Activated naive CD4-positive, alpha-beta T cell treated with anti-CD3 and anti-CD28 coated beads, Interleukin-2, amount 50 U/mL, for 16 hours (primary cell): ENCODE measurements at places on chromosomes 4 and X.

DNA sequence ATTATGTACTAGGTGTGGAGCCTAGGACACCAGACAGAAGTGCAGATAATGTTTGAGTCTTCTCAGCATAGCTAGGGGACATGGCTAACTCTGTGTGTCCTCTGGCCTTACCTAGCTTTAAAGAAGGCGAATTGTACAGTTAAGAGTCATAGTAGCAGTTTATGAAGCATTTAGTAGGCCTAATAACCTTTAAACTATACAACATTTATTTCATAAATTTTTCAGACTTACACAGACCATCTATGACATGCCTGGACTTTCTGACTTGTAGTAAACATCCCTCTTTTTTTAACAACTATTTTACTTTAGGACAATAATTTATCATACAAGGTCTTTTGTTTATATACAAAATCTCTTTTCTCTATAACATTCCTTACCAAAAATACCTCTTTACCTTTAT, 37.4 kb downstream of the ETNPPL start:
- DNase-seq = no peak

DNA sequence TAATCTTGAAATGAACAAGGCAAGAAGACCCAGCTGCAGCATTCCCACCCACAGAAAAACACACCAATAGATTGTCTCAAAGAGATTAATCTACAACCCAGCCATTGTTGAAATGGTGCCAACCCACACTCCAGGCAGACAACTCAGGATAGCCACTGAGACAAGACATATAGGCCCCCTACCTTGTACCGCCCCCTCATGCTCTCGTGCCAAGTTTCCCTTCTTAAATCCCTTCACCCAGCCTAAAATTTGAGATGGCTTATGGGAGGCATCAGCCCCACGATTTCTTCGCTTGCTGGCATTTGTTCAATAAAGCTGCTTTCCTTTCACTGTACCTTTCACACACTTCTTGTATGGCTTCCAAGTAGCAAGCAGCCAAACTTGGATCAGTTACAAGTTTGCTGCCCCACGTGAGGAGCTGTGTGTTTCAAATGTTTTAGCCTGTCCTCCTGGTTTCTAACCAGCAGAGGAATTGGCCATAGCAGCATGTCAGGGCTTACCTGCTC, 1754.1 kb downstream of the C4orf33 start:
- DNase-seq = no peak

- DNase-seq = no peak
Observed at GRCh38 chrX:115363372-115363771, 73.9 kb downstream of the LUZP4 start.

- DNase-seq = no peak
Observed at GRCh38 chr4:79964020-79964399, 109.0 kb downstream of the ANTXR2 start.

GRCh38 chr4:94525993-94526728, 74.4 kb downstream of the PDLIM5 start:
- DNase-seq = no peak

GRCh38 chrX:140389331-140389730, 115.5 kb downstream of the SOX3 start:
- DNase-seq = no peak

DNA sequence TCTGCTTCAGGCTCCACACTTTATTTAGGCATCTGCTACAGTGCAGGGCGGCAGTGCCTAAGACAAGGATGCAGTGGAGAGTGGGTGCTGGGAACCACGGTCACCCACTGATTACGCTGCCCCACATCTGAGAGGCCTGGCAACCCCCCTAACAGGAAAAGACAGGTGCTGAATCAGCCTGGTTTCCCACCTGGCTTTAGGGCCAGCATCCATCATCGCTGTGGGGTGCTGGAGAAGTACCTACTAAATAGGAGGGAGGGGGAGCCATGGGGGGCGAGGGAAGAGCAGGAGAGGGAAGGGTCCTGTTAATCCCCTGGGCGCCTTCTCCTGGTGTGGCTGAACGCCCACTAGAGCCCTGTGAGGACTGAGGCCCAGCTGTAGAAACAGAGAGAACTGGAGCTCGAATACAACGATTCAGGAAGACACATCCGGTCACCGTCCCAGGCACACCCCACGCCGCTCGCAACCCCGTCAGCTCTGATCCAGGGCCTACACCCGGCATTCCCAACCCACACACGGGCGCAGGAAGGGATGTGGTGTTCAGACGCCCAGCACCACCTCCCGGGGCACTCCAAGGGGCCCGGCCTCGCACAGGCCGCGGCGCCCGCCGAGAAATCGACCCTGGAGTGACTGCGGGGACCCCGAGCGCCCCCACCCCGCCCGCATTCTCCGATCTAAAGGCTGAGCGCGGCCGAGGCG, 554 bp downstream of the DCTD start:
- DNase-seq = no peak

DNA sequence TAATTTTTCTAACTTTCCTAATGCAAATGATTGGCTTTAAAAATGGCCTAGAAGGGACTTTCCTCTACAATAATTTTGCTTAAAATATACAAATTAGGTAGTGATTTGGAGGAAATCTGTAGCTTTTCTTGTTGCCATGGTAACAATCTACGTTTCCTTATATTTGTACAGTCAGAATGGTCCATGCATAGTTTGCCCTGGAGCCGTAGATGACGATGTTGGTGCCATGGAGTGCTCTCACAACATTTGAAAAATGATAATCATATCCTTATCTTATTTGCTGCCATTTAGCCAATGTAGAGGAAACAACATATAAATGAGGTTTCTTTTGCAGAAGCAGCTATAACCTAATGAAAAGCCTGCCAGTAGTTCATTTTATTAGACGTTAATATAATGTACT, 89.0 kb upstream of the NMU start:
- no peak for DNase-seq

- peak; percentile 72 for DNase-seq
Observed at GRCh38 chrX:47366041-47366722, 4.2 kb upstream of the ZNF157 start.

DNA sequence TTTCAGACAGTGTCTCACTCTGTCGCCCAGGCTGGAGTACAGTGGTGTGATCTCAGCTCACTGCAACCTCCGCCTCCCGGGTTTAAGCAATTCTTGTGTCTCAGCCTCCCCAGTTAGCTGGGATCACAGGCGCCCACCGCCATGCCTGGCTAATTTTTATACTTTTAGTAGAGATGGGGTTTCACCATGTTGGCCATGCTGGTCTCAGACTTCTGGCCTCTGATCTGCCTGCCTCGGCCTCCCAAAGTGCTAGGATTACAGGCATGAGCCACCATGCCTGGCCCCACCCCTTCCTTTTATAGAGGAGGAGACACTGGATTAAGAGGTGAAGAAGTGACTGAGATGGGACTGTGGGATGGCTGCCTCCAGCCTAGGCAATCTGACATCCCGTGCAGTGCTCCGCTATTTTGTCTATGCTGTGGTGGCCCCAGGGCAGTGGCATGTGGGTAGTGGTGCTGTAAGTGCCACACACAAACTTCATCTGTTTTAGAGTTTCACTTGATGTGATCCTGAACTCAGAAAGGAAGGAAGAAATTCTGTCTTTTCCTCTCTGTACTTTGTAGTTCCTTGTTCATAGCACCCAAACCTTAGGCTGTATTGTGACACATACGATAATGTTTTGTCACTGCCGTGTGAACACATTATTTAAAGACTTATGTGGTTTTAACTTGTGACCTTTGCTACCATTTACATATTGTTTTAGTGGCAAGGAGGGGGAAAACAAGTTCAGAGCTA, 48.9 kb downstream of the FNIP2 start:
- no peak for DNase-seq
